Stimulated activated CD8-positive, alpha-beta memory T cell treated with anti-CD3 and anti-CD28 coated beads, Interleukin-4, amount 100 ng/mL, for 24 hours (primary cell): ENCODE measurements at places on chromosomes 7 and 10.
A peak's percentile ranks its signal among the peaks of the same experiment; 100 is the strongest.

- DNase-seq = no peak
Measured at GRCh38 chr10:125033146-125033924, 91.4 kb downstream of the ZRANB1 start.

DNA sequence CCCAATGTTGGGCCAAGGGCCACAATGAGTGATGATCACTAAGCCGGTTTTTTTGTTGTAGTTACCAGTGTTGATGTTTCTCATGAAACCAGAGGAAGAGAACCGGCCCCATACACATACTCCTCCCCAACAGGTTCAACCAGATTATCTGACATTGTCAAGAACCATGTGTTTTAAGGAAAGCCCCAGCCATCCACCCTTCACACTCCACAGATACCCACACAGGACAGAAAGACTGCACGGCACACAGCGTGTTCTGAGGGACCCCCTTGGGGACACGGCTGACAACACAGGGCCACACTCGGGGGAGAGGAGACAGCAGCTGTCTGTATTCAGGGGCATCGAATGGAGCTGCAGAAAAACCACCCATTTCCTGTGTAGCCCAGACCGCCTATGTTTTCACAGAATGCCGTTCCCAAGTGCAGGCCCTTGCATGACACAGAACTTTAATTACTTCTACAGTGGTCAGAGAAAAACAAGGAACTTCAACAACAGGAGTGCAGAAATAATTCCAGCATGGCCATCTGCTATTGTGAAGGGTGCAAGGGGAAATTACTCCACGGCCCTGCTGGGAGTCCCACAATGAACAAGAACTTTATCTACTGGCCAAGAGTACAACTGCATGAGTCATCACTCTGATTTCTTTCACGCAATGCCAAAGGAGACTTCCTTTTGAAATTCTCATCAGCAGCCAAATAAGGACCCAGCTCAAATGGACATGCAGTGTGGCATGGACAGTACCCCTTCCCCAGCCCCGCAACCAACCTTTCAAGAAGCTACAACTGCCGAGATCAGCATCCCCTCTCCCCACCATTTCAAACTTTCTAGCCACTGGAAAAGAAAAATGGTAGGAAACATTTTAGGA lies 2.3 kb downstream of the KLF6 start:
- no peak for DNase-seq

GRCh38 chr7:12320987-12321647 lies 82.5 kb downstream of the VWDE start:
- DNase-seq = no peak

GRCh38 chr7:36048141-36048901 lies 104.7 kb upstream of the EEPD1 start:
- DNase-seq = no peak

DNA sequence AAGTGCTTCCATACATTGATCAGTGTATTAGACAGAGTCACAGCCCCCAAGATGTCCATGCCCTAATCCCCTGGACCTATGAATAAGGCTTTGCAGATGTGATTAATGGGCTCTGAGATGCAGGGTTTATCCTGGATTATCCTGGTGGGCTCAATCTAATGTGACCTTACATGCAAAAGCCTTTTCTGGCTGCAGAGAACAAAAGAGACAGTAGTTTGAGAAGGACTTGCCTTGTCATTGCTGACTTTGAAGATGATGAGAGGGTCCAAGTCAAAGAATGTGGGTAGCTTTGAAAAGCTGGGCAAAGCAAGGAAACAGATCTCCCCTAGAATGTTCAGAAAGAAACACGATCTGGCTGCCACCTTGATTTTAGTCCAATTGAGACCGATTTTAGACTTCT lies 238.7 kb downstream of the CCSER2 start:
- no peak for DNase-seq

DNA sequence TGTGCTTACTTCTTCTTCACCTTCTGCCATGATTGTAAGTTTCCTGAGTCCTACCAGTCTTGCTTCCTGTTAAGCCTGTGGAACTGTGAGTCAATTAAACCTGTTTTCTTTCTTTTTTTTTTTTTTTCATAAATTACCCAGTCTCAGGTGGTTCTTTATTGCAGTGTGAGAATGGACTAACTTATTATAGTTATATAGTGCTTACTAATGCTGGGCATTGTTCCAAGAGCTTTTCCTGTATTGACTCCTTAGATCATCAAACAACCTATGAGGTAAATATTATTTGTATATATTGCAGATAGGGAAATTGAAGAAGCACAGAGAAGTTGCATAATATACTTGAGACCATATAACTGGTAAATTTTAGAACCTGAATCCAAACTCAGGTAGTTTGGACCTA lies 98.1 kb downstream of the MBL2 start:
- no peak for DNase-seq

- no peak for DNase-seq
Measured at GRCh38 chr7:51577390-51577789, 260.8 kb upstream of the COBL start.

- peak; percentile 63 for DNase-seq
Measured at GRCh38 chr10:96830511-96831199, 1.4 kb upstream of the LCOR start.

- DNase-seq = no peak
Measured at GRCh38 chr10:8073691-8074416, 19.4 kb downstream of the GATA3 start.

DNA sequence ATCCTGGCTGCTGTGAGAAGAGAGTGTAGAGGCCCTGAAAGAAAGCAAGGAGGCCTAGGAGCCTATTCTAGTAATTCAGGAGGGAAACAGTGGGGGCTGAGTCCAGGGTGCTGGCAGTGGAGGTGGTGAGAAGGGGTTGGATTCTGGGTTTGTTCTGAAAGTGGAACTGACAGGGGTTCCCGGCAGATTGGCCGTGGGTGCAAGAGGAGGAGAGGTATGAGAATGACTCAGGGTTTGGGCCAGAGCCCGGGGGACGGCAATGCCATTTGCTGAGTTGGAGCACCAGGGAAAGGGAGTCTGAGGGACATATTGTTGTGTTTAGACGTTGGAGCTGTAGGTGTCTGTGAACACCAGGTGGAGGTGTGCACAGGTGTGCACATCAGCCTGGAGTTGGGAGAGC lies 38.5 kb downstream of the NPTX2 start:
- no peak for DNase-seq

- no peak for DNase-seq
Measured at GRCh38 chr7:17401791-17402627, 103.6 kb downstream of the AHR start.

- DNase-seq = no peak
Measured at GRCh38 chr10:129796710-129797420, 167.2 kb downstream of the EBF3 start.

DNA sequence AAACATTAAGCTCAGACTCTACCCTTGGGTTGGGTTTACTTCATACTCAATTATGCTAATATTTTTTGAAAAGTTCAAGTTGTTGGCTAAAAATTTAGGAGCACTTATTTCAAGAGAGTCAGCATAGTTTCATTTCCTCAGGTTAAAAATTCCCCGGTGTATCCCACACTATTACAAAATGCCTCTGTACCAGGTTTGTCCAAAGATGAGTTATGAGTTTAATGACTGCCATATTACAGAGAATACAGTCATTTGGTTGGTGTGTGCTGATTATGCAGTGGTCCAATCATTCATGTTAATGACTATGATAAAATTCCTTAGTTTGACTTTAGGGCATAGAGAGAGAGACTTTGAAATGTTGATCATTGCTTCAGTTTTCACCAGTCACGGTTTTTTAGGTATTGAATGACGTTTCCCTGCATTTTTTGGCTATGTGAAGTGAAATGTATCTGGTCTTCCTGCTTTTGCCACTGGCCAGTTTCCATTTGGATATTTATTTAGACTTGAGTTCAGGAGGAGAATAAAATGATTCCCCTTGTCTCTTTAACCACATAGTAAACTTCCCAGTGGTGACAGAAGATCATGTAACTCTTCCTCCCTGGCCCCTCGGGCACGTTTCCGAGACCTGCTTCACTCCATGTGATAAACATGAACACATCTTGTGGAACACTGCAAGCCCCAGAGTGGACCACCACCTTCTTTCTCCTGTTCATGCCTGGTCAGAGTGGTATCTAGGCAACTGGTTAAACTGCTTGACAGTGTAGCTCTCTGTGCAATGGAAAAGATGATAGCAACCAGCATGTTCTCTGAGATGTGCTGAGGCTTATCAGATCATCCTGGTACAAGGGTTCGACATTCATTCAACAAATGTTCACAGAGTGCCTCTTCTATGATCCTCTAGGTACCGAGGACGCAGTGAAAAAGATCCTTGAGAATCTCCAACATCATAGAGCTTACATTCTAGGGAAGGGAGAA lies 153.6 kb downstream of the CACNB2 start:
- DNase-seq = no peak

DNA sequence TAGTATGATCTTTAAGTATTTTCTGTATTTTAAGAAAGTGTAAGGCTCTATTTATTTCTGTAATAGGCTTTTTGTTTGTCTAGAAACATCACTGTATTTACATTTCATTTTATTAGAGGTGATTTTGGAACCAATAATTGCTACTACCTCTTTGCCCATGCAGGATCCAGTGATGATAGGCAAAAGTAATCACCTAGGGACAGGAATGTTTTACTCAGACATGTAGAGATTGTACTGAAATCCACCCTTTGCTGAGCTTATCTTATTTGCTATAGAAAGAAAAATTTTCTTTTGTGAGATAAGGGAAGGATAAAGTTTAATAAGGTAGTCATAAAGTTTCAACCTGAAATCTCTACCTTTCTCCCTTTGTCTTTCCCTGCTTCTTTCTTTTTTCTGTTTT lies 73.5 kb downstream of the MKLN1 start:
- no peak for DNase-seq
